ENCODE measurements at places on chromosomes 5 and 9.

DNA sequence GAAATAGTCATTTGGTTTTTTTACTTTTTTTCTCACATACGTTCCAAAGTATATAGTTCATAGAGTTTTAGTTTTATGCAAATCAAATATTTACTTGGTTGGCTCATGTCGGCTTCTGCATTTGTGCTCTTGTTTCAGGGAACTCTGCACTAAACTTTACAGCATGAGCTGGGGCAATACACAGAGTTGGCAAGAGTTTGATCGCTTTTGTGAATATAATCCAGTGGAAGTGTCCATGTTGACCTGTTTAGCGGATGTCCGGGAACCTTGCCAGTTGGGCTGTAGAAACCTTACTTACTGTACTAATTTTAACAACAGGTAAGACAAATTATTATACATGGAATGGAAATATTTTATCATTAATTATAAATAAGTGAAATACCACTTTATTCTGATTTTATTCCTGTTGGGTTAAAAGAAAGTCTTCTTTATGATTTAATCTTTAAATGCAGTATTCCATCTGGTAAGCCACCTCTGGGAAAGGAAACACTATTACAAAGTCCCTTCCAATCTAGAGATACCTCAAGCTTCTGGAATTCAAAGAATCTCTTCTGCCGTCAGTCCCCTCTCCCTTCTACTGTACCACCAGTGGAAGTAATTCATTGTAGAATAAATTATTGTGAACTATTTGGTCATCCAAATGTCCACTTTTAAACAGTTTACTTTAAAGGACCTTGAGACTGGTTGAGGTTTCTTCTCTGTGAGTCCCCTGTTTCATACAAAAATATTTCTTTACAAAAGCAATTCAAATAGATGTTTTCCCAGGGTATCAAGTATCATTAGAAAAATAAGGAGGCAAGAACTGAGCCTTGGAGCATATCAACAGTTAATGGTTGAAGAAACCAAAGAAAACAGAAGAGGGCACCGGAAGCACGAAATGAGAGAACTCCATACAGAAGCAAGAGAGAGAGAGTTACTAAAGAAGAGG lies 45.2 kb upstream of the GLIPR2 start:
- peak; percentile 35 for DNase-seq

DNA sequence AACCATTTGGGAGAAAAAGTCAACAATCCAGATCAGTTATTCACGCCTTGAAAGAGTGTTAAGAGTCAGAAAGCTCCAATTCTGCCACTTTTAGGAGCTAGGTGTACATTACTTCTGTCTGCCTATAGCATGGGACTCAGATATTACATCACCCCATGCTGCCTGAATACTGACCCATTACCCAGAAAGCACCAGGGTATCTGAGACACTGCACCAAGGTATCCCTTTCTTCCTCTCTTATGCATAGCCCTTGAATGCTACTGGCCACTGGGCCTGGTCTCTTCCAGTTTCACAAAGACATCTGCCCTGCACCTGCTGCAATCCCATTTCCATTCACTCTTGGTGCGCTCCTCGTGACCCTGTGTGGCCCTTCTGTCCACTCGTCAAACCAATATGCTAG lies 2.6 kb downstream of the STRBP start:
- DNase-seq, result no peak

- DNase-seq, result peak; percentile 67
Observed at GRCh38 chr9:91758491-91758981, 191.5 kb downstream of the ROR2 start.

GRCh38 chr5:156896546-156896945 lies 46.5 kb downstream of the PPP1R2B start:
- peak; percentile 13 for DNase-seq

DNA sequence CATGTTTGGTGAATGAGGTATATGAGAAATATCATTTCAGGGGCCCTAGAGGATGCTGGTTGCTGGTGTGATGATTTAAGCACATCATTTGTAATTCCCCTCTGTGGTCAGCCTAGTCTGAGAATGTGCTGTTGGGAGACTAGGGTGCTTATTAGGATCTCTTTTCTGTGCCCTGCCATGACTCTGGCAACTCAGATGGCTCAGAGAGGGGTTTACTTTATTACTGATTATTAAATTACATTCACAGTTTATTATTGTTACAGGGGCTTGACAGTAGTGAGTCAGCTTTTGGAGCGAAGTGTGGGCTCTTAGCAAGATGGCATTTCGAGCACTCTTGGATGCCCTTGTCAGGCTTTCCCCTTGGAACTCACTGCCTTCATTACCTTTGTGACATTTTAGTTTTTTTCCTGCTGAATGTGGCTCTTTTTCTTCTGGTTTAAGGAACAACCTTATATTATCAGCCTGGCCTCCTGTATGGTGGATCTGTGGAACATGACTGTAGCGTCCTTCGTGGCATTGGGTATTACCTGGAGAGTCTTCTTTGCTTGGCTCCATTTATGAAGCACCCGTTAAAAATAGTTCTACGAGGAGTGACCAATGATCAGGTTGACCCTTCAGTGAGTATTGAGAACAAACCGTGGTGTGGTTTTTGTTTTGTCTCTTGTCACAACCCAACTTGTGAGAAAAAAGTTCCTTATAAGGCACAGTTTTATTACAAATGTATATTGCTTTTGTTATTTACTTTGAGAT lies 33.8 kb downstream of the RCL1 start:
- no peak for DNase-seq

DNA sequence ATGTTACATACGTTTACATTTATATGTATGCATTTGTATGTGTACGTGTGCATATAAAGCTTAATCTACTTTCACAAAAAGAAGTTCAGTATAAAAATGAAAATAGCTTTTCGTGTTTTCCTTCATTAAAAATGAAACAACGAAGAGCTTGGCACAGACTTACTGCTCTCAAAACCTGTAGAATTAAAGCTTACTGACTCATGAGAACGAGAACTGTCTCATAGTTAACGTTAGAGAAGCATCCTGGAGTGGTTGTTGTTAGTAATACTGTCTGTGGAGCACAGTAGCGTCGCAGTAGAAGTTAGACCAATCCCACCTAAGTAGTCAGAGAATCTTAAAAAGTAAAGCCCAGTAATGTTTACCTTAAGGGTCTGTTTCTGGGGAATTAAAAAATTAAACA lies 1.3 kb downstream of the MAT2B start:
- peak; percentile 41 for DNase-seq

DNA sequence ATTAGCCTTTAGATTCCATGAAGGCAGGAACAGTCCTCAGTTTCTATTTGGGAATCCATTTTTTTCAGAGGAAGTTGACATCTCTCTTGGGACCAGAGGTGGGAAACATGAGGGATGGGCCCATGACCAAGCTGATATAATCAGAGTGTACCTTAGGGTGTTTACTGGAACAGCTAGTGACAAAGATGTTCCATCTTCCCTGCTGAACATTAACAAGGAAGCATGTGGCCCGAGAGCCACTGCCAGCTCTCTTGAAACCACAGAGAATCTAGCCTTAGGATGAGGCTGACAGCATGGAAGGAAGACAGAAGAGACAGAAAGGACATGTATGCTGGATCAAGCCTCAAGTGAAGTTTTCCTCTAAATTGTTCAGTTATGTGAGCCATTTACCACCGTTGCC lies 16.0 kb downstream of the AQP3 start:
- DNase-seq, result no peak

DNA sequence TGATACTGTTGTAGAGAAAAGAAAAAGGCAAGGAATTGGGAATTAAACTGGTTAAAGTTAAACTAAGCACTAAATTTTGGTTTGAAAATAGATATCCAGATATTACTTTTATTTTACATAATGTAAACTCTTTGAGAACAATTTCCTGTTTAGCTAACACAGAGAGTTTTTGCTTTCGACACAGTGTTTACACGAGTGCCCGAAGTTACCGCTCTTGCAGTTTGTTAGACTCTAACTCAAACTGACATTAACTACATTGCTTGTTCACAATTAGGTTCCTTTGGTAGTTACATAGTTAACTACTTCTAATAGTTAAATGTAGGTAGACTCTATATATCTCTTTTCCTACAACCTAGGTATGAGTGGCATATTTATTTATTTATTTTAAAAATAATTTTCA lies 117.1 kb upstream of the CHD1 start:
- no peak for DNase-seq

DNA sequence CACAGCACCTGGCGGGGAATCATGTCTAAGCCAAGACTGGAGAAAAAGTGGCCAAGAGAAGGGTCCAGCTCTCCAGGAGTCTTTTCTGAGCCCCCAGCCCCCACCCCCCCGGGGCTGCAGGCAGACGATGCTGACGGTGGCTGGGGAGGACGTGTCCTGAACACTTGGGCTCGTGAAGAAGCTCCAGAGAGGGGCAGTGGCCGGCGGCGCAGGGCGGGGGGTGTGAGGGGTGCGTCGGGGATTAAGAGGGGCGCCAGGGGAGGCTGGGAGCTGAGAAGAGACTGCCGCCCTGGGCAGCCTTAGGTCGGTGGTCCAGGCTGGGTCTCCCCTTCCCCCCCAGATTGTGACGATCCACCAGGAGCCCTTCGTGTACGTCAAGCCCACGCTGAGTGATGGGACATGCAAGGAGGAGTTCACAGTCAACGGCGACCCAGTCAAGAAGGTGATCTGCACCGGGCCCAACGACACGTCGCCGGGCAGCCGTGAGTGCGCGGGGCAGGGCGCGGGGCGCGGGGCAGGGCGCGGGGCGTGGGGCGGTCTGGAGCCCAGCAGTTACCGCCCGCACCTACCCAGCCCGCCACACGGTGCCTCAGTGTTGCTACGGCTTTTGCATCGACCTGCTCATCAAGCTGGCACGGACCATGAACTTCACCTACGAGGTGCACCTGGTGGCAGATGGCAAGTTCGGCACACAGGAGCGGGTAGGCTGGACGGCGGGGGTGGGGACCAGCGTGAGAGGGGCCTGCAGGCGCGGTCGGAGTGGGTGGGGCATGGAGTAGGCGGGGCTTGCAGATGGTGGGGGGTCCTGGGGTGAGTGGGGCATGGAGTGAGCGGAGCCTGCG lies 8.9 kb downstream of the LRRC26 start:
- DNase-seq, result no peak

DNA sequence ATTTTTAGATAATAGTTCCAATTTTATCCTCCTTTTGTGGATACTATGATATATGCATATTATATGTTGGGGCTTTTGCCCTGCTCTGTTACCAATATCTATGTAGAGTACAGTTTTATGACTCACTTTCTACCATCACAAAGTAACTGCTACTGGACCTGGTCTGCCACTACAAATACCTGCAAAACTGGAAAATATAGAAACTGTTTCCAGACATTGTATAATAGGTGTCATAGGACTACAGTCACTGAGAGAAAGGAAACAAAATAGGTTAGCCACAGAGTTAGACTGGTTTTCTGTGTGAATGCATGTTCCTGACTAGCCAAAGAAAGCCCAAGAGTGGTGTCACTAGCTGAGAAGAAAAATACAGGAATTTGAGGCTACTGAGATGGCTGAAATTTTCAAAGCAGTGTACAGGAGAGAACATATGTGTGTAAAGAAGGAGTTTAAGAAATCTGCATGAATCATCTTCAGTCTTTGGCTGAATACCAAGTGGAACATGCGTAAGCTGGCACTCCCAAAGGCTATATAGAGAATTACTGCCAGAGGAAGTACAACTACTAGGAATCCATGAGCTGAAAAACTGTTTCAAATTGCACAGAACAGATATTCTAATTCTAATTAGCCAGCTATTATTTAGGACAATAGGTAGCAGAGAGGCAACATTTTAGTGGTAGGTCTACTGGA lies 29.0 kb upstream of the FAM174A start:
- DNase-seq, result peak; percentile 17

DNA sequence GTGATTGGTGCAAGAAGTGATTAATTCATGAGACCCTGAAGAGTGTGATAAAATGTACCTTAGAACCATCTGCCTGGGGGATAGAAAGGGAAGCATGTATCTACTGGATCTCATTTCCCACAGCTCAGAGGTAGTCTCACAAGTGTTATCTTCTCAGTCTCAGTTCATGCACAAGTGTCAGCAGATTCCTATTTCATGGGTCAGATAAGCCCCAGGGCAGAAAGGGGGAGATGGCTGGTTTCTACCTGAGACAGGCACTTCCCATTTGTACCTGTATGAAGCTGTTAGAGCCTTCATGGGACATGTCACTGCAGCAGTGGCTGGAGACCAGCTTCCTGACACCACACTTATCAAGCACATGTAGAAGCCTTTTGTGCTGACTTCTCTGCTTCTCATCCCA lies 45.6 kb upstream of the SMIM15 start:
- DNase-seq, result no peak

DNA sequence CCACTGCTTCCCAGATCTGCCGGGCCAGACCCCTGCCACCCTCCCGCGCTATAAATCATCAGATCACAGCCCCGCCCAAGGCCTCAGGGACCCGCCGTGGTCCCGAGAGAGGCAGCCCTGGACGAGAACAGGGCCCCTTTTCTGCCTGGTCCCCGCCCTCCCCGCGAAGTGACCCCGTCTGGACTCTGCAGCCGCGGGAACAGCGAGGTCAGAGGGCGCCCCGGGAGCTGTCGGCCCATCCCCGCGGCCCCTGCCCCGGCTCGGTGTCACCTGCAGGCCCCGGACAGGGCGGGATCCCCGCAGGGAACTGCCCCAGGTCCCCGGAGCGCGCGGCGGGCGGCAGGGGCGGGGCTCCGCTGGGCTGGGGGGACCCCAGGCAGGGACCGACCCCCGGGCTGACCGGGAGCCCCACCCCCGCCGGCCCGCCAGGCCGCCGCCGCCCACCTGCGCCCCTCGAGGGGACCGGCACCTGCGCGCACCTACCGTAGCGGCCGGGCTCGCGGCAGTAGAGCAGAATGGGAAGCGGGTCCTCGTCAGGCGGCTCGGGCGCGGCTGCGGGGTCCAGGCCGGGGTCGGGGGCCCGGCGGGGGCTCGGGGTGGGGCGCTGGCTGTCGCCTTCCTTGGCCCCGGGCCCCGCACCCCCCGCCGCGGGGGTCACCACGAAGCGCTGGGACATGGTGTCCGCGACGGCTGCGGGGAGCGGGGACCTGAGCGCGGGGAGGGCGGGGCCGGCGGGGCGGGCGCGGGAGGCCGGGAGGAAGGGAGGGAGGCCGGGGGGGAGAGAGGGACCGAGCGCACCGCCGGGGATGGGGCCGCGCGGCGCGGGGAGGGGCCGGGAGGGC lies 43.5 kb upstream of the SLC12A7 start:
- no peak for DNase-seq

DNA sequence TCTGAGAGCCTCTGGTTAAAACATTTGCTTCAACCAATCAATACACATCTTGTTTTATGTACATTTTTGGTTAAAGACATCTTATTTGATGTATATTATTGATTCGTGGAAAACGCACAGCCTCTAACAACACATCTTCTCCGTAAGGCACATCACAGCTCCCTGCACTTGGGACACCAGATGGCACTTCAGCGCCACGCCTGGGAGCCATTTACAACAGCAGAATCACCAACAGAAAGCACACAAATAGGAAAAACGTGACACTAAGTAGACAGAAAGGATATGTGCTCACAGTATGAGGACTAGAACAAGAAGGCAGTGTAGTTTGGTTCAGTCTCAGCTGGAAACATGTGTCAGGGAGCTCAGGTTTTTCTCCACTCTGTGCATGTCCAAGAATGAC lies 199.7 kb downstream of the ROR2 start:
- peak; percentile 41 for DNase-seq

All from AG08395 (cell line).